ENCODE measurements at places on chromosomes 2 and 18. TPM values are rescaled to one million over a fixed set of nuclear protein-coding genes. Genes with fewer than 3 reads are reported as not detected.

GRCh38 chr2:213087040-213087439 is 64.4 kb downstream of the IKZF2 start:
- H3K4me3 ChIP-seq = no peak overlapping the region
- H3K27me3 ChIP-seq = no peaks in the 10 kb centered on the region
- H3K36me3 ChIP-seq = no peaks in the 10 kb centered on the region
- peaks cover 19% of the 10 kb centered on the region for H3K4me1 ChIP-seq
- H3K27ac ChIP-seq = no peak overlapping the region

DNA sequence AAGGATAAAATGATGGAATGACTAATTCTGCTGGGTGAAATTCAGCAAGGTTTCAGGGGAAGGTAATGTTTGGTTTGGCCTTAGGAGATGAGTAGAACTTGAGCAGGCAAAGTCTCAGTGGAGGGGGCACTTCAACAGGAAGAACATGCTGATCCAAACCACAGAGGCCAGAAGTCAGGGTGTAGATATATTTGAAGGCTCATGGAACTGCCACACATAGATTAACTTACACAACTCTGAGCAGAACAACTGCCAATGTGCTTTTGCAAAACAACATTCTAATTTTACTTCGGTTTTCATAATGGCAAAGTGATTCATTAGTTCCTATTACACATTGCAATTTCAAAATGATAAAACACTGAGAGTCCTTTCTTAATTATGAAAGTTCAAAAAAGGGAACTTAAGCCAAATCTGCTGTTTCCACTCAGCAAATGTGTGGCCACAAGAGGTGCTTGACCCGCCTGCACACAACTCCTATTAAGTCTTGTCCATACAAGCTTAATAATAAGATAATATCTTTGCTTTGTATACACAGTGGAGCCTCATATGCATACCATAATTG is 284.8 kb downstream of the MREG start:
- no peak overlapping the region for H3K27ac ChIP-seq
- no peaks in the 10 kb centered on the region for H3K4me1 ChIP-seq
- no peak for DNase-seq
- H3K4me3 ChIP-seq = no peak overlapping the region
- H3K27me3 ChIP-seq = no peaks in the 10 kb centered on the region

DNA sequence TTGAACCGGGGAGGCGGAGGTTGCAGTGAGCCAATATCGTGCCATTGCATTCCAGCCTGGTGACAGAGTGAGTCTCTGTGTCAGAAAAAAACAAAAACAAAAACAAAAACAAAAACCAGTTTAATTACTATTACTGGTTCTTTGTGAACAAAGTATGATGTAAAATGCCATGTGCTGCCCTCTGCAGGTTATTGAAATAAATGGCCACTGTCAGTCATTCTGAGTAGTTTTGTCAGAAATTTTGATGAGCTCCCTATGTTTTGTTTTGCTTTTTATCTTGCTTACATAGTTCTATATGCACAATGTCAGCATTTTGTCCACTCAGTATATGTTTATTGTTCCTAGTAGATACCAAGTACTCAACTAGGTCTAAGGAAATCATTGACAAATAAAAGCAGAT is 423.6 kb upstream of the CHST9 start:
- no peak for DNase-seq
- no peaks in the 10 kb centered on the region for H3K27me3 ChIP-seq
- no peaks in the 10 kb centered on the region for H3K36me3 ChIP-seq
- no peak overlapping the region for H3K4me3 ChIP-seq
- H3K27ac ChIP-seq = no peak overlapping the region
- peaks cover 13% of the 10 kb centered on the region for H3K4me1 ChIP-seq

- H3K27ac ChIP-seq = no peak overlapping the region
- no peaks in the 10 kb centered on the region for H3K4me1 ChIP-seq
- H3K4me3 ChIP-seq = no peak overlapping the region
- no peak for DNase-seq
- H3K27me3 ChIP-seq = no peaks in the 10 kb centered on the region
These were observed 110.5 kb upstream of the ZSWIM2 start for GRCh38 chr2:186959486-186959885.

DNA sequence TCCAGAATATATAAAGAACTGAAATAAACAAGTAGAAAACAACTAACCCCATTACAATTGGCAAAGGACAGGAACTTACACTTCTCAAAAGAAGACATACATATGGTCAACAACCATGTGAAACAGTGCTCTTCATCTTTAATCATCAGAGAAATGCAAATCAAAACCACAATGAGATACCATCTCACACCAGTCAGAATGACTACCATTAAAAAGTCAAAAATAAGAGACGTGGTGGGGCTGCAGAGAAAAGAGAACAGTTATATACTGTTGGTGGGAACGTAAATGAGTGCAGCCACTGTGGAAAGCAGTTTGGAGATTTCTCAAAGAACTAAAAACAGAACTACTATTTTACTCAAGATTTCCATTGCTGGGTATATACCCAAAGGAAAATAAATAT is 1696.3 kb upstream of the TMEFF2 start:
- no peaks in the 10 kb centered on the region for H3K4me1 ChIP-seq
- H3K27ac ChIP-seq = no peak overlapping the region
- H3K27me3 ChIP-seq = no peaks in the 10 kb centered on the region
- H3K36me3 ChIP-seq = no peaks in the 10 kb centered on the region
- no peak for DNase-seq

GRCh38 chr18:7686278-7686677 is 119.2 kb downstream of the PTPRM start:
- no peaks in the 10 kb centered on the region for H3K36me3 ChIP-seq
- peaks cover 30% of the 10 kb centered on the region for H3K4me1 ChIP-seq
- H3K27me3 ChIP-seq = no peaks in the 10 kb centered on the region
- no peak for DNase-seq
- H3K4me3 ChIP-seq = no peak overlapping the region

GRCh38 chr2:31384771-31385276 is 29.7 kb downstream of the XDH start:
- peaks cover 2% of the 10 kb centered on the region for H3K36me3 ChIP-seq
- peaks cover 39% of the 10 kb centered on the region for H3K4me1 ChIP-seq
- no peak overlapping the region for H3K4me3 ChIP-seq
- no peak overlapping the region for H3K27ac ChIP-seq

DNA sequence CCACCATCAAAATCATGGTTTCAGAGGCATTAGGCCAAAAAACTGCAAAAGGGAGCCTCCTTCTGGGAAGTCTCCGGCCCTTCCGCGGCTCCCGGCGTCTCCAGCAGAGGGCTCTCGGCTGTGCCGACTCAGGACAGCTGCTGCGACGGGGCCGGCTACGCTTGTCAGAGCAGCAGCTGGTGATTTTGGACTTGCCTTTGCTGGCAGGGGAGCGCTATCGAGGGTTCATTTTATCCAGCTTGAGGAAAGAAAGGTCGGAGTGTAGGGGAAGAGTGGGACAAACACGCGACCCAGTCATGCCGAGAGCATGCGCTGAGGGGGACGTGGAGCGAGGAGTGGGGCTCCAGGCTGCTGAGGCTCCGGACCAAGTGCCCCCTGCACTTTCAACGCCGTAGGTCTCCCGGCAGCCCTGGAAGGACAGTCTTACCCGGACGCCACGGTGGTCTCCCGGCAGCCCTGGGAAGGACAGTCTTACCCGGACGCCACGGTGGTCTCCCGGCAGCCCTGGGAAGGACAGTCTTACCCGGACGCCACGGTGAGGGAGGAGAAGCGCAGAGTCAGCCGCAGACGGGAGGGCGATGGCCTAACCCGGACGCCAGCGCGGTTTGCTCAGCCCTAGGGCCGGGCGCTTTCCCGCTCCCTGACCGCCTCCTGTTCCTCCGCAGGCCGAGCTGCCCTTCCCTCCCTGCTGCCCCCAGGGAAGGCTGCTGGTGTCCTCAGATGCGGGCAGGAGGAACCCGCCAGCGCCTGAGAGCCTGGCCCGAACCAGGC is 21.7 kb downstream of the DDX18 start:
- no peak overlapping the region for H3K27ac ChIP-seq
- H3K27me3 ChIP-seq = peaks cover 9% of the 10 kb centered on the region
- H3K4me1 ChIP-seq = peaks cover 15% of the 10 kb centered on the region
- peaks cover 24% of the 10 kb centered on the region for H3K36me3 ChIP-seq
- peak overlapping the region; percentile 67 for H3K4me3 ChIP-seq
- peak; percentile 88 for DNase-seq

DNA sequence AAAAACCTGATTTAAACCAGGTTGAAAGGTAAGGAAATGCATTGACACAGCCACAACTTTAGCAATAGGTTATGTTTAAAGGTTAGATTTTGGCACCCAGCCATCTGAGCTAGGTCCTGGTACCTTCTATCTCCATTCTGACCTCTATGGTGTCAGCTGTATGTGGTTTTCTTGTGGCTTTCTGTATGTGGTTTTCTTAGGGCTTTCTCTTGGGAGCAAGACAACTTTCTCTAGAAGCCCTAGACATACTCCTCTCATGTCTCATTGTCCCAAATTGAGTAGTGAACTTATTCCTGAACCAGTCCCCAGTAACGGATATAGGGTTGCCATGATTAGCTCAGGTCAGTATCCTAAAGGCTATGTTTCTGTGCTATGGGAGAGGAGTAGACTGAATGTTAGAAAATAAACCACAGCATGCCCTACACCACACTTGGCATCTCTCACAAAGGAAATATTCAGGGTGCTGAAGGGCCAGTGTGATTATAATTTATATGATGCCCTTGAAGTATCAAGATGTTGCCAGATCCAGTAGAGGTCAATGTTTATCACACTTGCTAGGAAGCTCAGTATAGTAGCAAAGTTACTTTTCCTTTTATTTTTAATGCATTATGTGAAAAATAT is 176.1 kb downstream of the CAPN13 start:
- H3K4me3 ChIP-seq = no peak overlapping the region
- no peaks in the 10 kb centered on the region for H3K36me3 ChIP-seq
- no peak overlapping the region for H3K27ac ChIP-seq

GRCh38 chr2:113211226-113212105 is 37.7 kb downstream of the PSD4 start:
- 0 out of 2 replicates have a peak, but pooled peaks cover 2% of the 10 kb centered on the region for H3K27me3 ChIP-seq
- no peak overlapping the region for H3K4me3 ChIP-seq
- DNase-seq = no peak
- H3K36me3 ChIP-seq = no peaks in the 10 kb centered on the region
- peaks cover 16% of the 10 kb centered on the region for H3K4me1 ChIP-seq
- no peak overlapping the region for H3K27ac ChIP-seq

- no peak overlapping the region for H3K27ac ChIP-seq
- DNase-seq = no peak
- H3K27me3 ChIP-seq = no peaks in the 10 kb centered on the region
These were observed 240.1 kb upstream of the HDAC4 start for GRCh38 chr2:239640676-239641578.

DNA sequence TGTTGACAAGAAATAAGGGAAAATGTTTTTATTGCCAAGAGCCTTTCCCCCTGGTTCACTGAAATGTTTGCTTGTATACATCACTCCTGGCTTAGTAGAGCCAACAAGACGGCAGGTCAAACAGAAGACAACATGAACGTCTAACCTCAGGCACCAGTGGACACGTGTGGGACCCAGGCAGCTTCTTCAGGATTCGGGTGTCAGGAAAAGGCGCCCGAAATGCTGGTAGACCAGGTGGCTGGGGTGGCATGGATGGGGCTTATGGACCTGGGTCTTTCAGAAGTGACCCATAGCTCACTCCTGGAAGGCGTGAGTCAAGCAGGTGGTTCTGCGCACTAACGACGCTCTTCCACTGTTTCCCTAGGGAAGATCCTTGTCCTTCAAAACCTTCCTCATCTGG is 23.3 kb upstream of the NFATC1 start:
- no peaks in the 10 kb centered on the region for H3K4me1 ChIP-seq
- no peak for DNase-seq
- H3K27me3 ChIP-seq = no peaks in the 10 kb centered on the region
- H3K27ac ChIP-seq = no peak overlapping the region

- no peak overlapping the region for H3K27ac ChIP-seq
- DNase-seq = no peak
- H3K4me1 ChIP-seq = no peaks in the 10 kb centered on the region
- no peak overlapping the region for H3K4me3 ChIP-seq
- H3K36me3 ChIP-seq = peaks cover 13% of the 10 kb centered on the region
- H3K27me3 ChIP-seq = no peaks in the 10 kb centered on the region
These were observed 189.8 kb upstream of the NABP1 start for GRCh38 chr2:191488135-191488534.

- peaks cover 22% of the 10 kb centered on the region for H3K4me1 ChIP-seq
- DNase-seq = no peak
- peak overlapping the region; percentile 97 for H3K27ac ChIP-seq
- peaks cover 22% of the 10 kb centered on the region for H3K36me3 ChIP-seq
- H3K4me3 ChIP-seq = peak overlapping the region; percentile 82
These were observed 484 bp upstream of the DARS1 start for GRCh38 chr2:135985826-135986393.

GRCh38 chr2:43020990-43021669 is 205.3 kb downstream of the ZFP36L2 start:
- no peak for DNase-seq
- peaks cover 15% of the 10 kb centered on the region for H3K36me3 ChIP-seq
- peaks cover 5% of the 10 kb centered on the region for H3K4me1 ChIP-seq
- H3K4me3 ChIP-seq = no peak overlapping the region

- peaks cover 97% of the 10 kb centered on the region for H3K27me3 ChIP-seq
- H3K4me1 ChIP-seq = peaks cover 2% of the 10 kb centered on the region
- peak; percentile 88 for DNase-seq
- no peak within 1 kb of the TSS for H3K27ac ChIP-seq
- H3K4me3 ChIP-seq = peak within 1 kb of the TSS; percentile 68
- no peaks in the 10 kb centered on the region for H3K36me3 ChIP-seq
These were observed at the start of gene EGR4 for GRCh38 chr2:73293534-73294171. Gene EGR4 (minus strand): TSS chr2:73293548. CDS start chr2:73293317, 231 bp downstream.

- H3K4me1 ChIP-seq = peaks cover 25% of the 10 kb centered on the region
- DNase-seq = no peak
These were observed 573.3 kb downstream of the LRP1B start for GRCh38 chr2:141557329-141558095.

DNA sequence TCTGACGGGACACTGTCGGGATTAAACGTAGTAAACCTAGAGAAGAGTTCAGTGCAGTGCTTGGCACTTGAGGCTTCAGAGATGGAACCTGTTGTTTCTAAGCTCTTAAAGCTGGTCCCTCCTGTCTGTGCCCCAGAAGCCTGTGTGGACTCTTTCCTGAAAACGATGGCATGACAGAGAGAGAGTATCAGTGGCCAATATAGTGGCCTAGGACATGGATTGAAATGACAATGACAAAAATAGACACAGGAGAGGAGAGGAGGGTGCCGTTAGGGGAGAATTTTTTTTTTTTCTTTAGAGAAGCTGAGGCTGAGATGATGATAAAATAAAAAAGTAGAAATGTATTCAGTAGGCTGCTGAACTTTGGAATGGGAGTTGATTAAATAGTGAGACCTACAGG is 138.0 kb downstream of the GAREM1 start:
- H3K4me1 ChIP-seq = peaks cover 6% of the 10 kb centered on the region
- H3K27me3 ChIP-seq = no peaks in the 10 kb centered on the region

- no peak for DNase-seq
- H3K4me1 ChIP-seq = peaks cover 22% of the 10 kb centered on the region
- no peak overlapping the region for H3K27ac ChIP-seq
These were observed 3.4 kb upstream of the HOXD4 start for GRCh38 chr2:176147800-176148496.

- H3K4me1 ChIP-seq = 0 out of 2 replicates have a peak, but pooled peaks cover 3% of the 10 kb centered on the region
- peaks cover 10% of the 10 kb centered on the region for H3K36me3 ChIP-seq
- H3K27me3 ChIP-seq = no peaks in the 10 kb centered on the region
- DNase-seq = no peak
- no peak overlapping the region for H3K4me3 ChIP-seq
These were observed 75.6 kb downstream of the NDUFA10 start for GRCh38 chr2:239949537-239949936.

Gene ABCG8
- total RNA-seq = 0.25 TPM

Gene NT5DC4
- total RNA-seq = not detected

Gene EVA1A
- 3.2 TPM for total RNA-seq

Gene CHRNG
- total RNA-seq = not detected

Gene MAP2
- total RNA-seq = 3.7 TPM

Gene REEP1
- 0.53 TPM for total RNA-seq

Gene IL36RN
- not detected for total RNA-seq

Gene PDE11A
- total RNA-seq = 0.53 TPM

Gene RND3
- 55.8 TPM for total RNA-seq

Gene TSN
- 68.5 TPM for total RNA-seq

Gene POTEI
- total RNA-seq = 3.2 TPM
